ENCODE measurements at places on chromosomes 2 and 18. TPM values are rescaled to one million over a fixed set of nuclear protein-coding genes. Genes with fewer than 3 reads are reported as not detected.

DNA sequence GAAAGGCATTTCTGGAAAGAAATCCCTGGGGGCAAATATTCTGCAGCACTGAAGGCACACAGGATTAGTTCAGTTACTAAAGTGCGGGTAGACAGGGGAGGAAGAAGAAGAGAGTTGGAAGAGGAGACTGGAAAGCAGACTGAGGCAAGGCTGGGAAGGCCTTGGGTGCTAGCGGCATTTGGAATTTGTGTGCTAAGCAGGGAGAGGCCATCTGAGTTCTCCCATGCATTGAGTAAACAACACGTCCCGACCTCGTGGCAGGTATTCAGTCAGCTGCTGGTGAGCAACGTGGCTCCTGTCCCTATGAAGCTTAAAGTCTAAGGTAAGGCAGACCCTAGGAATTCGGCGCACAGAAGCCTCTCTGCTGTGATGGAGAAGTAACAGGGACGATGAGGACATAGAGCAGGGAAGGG is 30.7 kb downstream of the ATP8B1 start:
- H3K27ac ChIP-seq = no peak overlapping the region
- H3K27me3 ChIP-seq = no peaks in the 10 kb centered on the region
- H3K4me3 ChIP-seq = no peak overlapping the region
- no peaks in the 10 kb centered on the region for H3K36me3 ChIP-seq
- peak; percentile 62 for DNase-seq

DNA sequence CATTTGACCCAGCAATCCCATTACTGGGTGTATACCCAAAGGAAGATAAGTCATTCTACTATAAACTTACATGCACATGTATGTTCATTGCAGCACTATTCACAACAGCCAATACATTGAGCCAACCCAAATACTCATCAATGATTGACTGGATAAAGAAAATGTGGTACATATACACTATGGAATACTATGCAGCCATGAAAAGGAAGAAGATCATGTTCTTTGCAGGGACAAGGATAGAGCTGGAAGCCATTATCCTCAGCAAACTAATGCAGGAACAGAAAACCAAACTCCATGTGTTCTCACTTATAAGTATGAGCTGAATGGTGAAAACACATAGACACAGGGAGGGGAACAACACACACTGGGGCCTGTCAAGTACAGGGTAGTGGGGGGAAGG is 226.7 kb upstream of the HNMT start:
- H3K36me3 ChIP-seq = no peaks in the 10 kb centered on the region
- no peaks in the 10 kb centered on the region for H3K4me1 ChIP-seq
- H3K27me3 ChIP-seq = no peaks in the 10 kb centered on the region
- H3K27ac ChIP-seq = no peak overlapping the region

GRCh38 chr18:32469190-32469651 is 1.5 kb downstream of the GAREM1 start:
- peak; percentile 71 for DNase-seq
- H3K36me3 ChIP-seq = no peaks in the 10 kb centered on the region
- H3K4me1 ChIP-seq = no peaks in the 10 kb centered on the region
- no peaks in the 10 kb centered on the region for H3K27me3 ChIP-seq

KANSL3 gene
- total RNA-seq = 22.3 TPM

GRCh38 chr2:160051371-160051800 is 11.0 kb downstream of the PLA2R1 start:
- H3K27me3 ChIP-seq = no peaks in the 10 kb centered on the region
- H3K4me1 ChIP-seq = no peaks in the 10 kb centered on the region
- DNase-seq = no peak
- H3K36me3 ChIP-seq = no peaks in the 10 kb centered on the region

DNA sequence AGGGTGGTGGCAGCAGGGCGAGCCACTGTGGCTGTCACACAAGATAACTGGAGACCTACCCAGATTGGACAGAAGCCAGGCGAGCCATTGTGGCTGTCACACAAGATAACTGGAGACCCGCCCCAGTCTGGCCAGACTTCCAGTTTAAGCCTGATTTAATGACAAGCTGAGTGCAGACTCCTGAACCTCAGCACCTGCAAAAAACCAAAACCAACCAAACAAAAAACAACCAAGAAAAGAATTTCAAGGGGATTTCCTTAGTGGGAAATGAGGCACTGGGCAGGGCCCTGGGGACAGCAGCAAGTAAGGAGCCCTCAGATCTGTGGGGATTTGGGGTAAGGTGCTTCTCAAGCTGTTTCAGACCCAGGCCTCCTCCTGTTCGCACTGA is 95.2 kb upstream of the BOD1L2 start:
- no peaks in the 10 kb centered on the region for H3K27me3 ChIP-seq
- no peaks in the 10 kb centered on the region for H3K36me3 ChIP-seq
- no peak overlapping the region for H3K27ac ChIP-seq
- DNase-seq = no peak
- no peaks in the 10 kb centered on the region for H3K4me1 ChIP-seq
- no peak overlapping the region for H3K4me3 ChIP-seq

- H3K27me3 ChIP-seq = no peaks in the 10 kb centered on the region
- H3K36me3 ChIP-seq = no peaks in the 10 kb centered on the region
- H3K4me3 ChIP-seq = no peak overlapping the region
- no peak for DNase-seq
Measured at GRCh38 chr2:106068451-106068850, 125.7 kb downstream of the UXS1 start.

DNA sequence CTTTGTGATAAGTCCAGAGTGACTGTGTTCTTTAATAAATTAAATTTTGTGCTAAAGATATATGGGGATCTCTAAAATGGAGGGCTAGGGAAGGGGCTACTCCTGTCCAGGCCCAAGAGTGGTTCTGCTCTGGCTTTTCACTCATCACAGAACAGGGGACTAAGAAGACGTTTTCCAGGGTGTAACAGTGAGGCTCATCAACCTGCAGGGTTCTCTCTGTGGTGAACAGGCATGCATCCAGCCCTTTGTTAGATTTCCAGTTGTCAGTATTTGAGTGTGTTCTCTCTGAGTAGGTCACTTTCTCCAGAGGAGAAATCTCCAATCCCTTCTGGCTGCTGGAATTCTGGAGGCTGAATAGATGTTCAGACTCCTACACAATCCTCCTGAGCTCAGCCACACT is 408.9 kb downstream of the PLCL1 start:
- H3K4me1 ChIP-seq = no peaks in the 10 kb centered on the region
- no peaks in the 10 kb centered on the region for H3K36me3 ChIP-seq
- H3K27ac ChIP-seq = no peak overlapping the region
- no peak for DNase-seq
- no peak overlapping the region for H3K4me3 ChIP-seq
- no peaks in the 10 kb centered on the region for H3K27me3 ChIP-seq

GRCh38 chr2:146985753-146986152 is 859.1 kb upstream of the ACVR2A start:
- no peaks in the 10 kb centered on the region for H3K27me3 ChIP-seq
- no peak overlapping the region for H3K4me3 ChIP-seq
- no peaks in the 10 kb centered on the region for H3K36me3 ChIP-seq
- H3K27ac ChIP-seq = no peak overlapping the region

WDR12 gene
- total RNA-seq = 19.6 TPM

- no peaks in the 10 kb centered on the region for H3K27me3 ChIP-seq
- no peak overlapping the region for H3K4me3 ChIP-seq
- DNase-seq = no peak
- no peak overlapping the region for H3K27ac ChIP-seq
- no peaks in the 10 kb centered on the region for H3K36me3 ChIP-seq
- no peaks in the 10 kb centered on the region for H3K4me1 ChIP-seq
Measured at GRCh38 chr2:58146707-58147106, 94.4 kb downstream of the FANCL start.

Data from right lobe of liver (tissue), 6 donors.